Fibroblast of lung (primary cell): ENCODE measurements at places on chromosomes 6 and 20.
A peak's percentile ranks its signal among the peaks of the same experiment; 100 is the strongest.

DNA sequence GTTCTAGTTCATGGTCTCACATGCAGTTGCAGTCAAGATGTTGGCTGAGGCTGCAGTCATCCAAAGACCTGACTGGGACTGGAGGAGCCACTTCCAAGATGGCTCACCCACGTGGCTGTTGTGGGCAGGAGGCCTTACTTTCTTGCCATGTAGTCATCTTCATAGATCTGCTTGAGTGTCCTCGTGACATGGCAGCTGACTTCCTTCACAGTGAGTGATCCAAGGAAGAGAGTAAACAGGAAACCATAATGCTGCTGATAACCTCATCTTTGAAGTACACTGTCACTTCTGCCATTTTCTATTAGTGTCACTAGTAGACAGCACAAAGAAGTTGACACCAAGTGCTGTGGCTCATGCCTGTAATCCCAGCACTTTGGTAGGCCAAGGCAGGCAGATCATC lies 40.1 kb upstream of the AKIRIN2 start:
- no peaks in the 10 kb centered on the region for H3K4me1 ChIP-seq
- H3K27ac ChIP-seq, result no peak overlapping the region
- no peak overlapping the region for H3K4me3 ChIP-seq
- no peak for DNase-seq
- H3K36me3 ChIP-seq, result no peaks in the 10 kb centered on the region

DNA sequence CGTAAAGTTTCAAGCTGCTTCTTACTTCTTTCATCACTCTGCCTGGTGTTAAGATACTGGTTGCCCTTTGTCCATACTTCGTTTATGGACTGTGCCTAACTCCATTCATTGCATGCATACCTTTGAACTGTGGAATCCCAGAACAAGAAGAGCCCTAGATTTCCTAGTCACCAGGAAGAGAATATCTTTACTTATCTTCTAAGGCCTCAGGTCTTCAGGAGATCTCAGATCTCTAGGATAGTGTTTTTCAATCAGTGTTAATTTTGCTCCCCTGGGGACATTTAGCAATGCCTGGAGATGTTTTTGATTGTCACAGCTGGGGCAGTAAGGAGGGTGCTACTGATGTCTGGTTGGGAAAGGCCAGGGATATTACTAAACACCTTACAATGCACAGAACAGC lies 35.5 kb upstream of the GJA1 start:
- H3K27ac ChIP-seq, result no peak overlapping the region
- H3K4me3 ChIP-seq, result no peak overlapping the region
- no peaks in the 10 kb centered on the region for H3K36me3 ChIP-seq

GRCh38 chr6:150380256-150380655 lies 11.4 kb downstream of the IYD start:
- H3K4me3 ChIP-seq, result no peak overlapping the region
- DNase-seq, result peak; percentile 14
- no peaks in the 10 kb centered on the region for H3K4me1 ChIP-seq

GRCh38 chr20:37714978-37715672 lies 21.3 kb downstream of the CTNNBL1 start:
- no peaks in the 10 kb centered on the region for H3K27me3 ChIP-seq
- H3K27ac ChIP-seq, result no peak overlapping the region
- peak; percentile 20 for DNase-seq
- no peak overlapping the region for H3K4me3 ChIP-seq
- no peaks in the 10 kb centered on the region for H3K4me1 ChIP-seq
- no peaks in the 10 kb centered on the region for H3K36me3 ChIP-seq

- peak overlapping the region; percentile 50 for H3K27ac ChIP-seq
- H3K36me3 ChIP-seq, result no peaks in the 10 kb centered on the region
- DNase-seq, result peak; percentile 65
Observed at GRCh38 chr6:139882234-139882633, 507.8 kb upstream of the CITED2 start.

DNA sequence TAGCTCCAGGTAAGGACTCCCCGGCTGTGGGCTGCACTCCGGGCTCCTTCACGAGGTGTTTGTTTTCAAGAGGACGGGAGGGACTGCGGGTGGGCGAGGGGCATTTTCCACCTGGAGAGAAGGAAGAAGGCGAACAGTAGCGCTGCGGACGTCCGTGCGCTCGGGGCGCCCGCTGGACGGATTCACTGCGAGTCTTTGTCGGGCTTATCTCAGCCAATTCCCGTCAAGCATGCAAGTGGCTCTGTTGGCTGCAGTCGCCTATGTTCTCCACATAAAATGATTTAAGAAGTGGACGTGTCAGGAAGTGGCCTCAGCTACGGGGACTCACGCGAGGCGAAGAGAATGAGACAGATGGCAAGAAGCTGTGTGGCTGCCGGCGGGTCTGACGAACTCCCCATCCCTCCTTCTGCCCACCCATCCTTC lies 332 bp downstream of the GRIK2 start:
- no peak overlapping the region for H3K4me3 ChIP-seq
- DNase-seq, result no peak
- H3K27me3 ChIP-seq, result peaks cover 2% of the 10 kb centered on the region
- H3K36me3 ChIP-seq, result no peaks in the 10 kb centered on the region
- H3K27ac ChIP-seq, result no peak overlapping the region
- H3K4me1 ChIP-seq, result no peaks in the 10 kb centered on the region

GRCh38 chr6:130958468-130958867 lies 104.6 kb downstream of the EPB41L2 start:
- H3K4me3 ChIP-seq, result no peak overlapping the region
- no peaks in the 10 kb centered on the region for H3K27me3 ChIP-seq
- no peaks in the 10 kb centered on the region for H3K4me1 ChIP-seq
- DNase-seq, result no peak

GRCh38 chr20:4192378-4193068 lies 177.2 kb upstream of the RNF24 start:
- H3K27ac ChIP-seq, result no peak overlapping the region
- H3K27me3 ChIP-seq, result no peaks in the 10 kb centered on the region
- H3K4me3 ChIP-seq, result no peak overlapping the region
- H3K4me1 ChIP-seq, result no peaks in the 10 kb centered on the region
- no peaks in the 10 kb centered on the region for H3K36me3 ChIP-seq

DNA sequence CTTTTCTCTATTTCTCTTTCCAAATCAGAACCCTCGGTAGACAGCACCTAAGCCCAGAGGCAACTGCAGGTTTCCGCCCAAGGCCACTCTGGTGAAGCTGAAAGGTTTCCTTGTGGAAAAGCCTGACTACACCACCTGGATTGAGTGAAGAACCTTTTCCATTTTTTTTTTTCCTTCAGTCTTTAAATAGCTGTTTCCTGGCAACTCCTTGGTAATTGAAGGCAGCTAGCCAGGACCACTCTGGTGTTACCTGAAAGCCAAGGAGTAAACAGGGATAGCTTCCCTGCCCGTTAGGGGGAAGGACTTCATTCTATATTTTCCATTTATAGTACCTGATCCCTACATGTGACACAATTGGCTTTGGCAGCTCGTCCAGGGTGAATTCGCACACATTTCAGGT lies 1238.4 kb downstream of the GRIK2 start:
- DNase-seq, result no peak
- H3K4me1 ChIP-seq, result no peaks in the 10 kb centered on the region
- H3K36me3 ChIP-seq, result no peaks in the 10 kb centered on the region
- H3K4me3 ChIP-seq, result no peak overlapping the region

- H3K36me3 ChIP-seq, result no peaks in the 10 kb centered on the region
- DNase-seq, result no peak
- peaks cover 4% of the 10 kb centered on the region for H3K4me1 ChIP-seq
- H3K27me3 ChIP-seq, result no peaks in the 10 kb centered on the region
- H3K27ac ChIP-seq, result no peak overlapping the region
- H3K4me3 ChIP-seq, result no peak overlapping the region
Observed at GRCh38 chr6:137699031-137699683, 167.9 kb upstream of the TNFAIP3 start.

- DNase-seq, result peak; percentile 42
- no peak overlapping the region for H3K4me3 ChIP-seq
- no peak overlapping the region for H3K27ac ChIP-seq
- H3K27me3 ChIP-seq, result no peaks in the 10 kb centered on the region
- peaks cover 2% of the 10 kb centered on the region for H3K4me1 ChIP-seq
Observed at GRCh38 chr6:64034910-64035655, 399.5 kb downstream of the PHF3 start.

DNA sequence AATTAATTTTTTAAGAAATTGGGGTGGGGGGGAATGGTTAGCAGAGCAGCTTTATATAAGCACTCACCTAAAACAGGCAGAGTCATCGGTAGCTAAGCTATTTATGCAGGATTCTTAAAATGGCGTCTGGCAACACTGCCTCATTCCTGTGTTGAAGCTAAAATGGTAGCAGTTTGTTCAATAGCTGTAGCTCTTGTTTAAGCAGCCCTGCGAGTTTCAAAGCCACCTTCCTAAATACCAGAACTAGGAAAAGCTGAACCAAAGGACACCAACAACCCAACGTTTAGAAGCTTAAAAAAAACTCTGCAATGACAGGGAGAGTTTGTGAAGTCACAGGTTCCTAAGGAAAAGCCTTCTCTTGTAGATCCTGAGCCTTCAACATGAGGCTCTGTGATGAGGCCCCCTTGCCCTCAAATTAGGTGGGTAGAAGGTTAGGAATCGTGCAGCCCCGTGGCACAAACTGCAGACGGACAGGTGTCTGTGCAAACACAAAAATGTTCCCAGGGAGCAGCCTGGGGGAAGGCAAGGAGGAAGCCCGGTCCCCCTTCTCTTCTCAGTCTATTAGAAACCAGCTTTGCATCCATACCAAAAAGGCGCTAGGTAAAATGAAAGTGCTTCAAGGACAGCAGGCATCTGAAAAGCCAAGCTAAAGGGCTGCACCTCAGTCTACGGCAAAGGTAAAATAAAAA lies 4.7 kb downstream of the ZMYND8 start:
- DNase-seq, result no peak
- H3K4me3 ChIP-seq, result no peak overlapping the region
- H3K4me1 ChIP-seq, result peaks cover 49% of the 10 kb centered on the region

- H3K27ac ChIP-seq, result no peak overlapping the region
- no peak overlapping the region for H3K4me3 ChIP-seq
- no peaks in the 10 kb centered on the region for H3K4me1 ChIP-seq
- H3K27me3 ChIP-seq, result no peaks in the 10 kb centered on the region
Observed at GRCh38 chr6:4488389-4488788, 287.8 kb upstream of the CDYL start.

DNA sequence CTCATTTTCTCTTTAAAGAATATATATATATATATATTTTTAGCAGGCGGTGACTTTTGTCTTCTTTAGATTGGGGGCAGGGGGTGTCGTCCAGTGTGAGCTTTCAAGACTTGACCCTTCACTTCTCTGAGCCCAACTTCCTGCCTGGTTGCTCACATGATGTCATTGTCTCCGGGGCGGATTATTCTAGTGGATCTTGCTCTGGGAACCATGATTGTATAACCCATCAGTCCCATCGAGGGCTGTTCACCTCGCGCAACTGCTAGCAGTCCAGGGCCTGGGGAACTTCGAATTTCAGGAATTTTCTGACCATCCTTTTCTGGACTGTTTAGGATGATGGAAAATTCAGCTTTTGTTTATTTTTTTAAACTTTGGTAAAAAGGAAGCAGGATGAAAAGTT lies 1.0 kb downstream of the IGF2R start:
- peak overlapping the region; percentile 90 for H3K27ac ChIP-seq
- peak; percentile 73 for DNase-seq
- H3K36me3 ChIP-seq, result no peaks in the 10 kb centered on the region
- H3K4me1 ChIP-seq, result peaks cover 16% of the 10 kb centered on the region

DNA sequence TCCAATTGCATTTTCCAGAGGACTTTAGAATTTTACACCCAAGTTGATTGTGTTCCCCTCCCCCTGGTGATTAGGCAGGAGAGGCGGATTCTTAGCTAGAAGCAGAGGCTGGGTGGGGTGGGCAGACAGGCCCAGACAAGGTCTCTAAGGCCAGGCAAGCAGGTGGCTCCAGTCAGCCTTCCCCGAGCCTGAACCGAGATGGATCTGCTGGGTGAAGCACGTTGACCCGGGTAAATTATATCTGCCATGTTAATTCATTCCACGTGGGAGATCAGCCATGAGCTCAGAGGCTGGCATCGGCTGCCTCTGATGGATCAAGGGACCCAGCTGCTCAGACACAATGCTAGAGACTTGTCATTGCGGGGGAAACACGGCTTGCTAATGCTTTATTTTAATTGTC lies 159.5 kb upstream of the MAFB start:
- no peak for DNase-seq
- no peaks in the 10 kb centered on the region for H3K36me3 ChIP-seq
- no peak overlapping the region for H3K4me3 ChIP-seq
